NCI-H2081 (cell line): ENCODE measurements at places on chromosomes 5 and 9.

DNA sequence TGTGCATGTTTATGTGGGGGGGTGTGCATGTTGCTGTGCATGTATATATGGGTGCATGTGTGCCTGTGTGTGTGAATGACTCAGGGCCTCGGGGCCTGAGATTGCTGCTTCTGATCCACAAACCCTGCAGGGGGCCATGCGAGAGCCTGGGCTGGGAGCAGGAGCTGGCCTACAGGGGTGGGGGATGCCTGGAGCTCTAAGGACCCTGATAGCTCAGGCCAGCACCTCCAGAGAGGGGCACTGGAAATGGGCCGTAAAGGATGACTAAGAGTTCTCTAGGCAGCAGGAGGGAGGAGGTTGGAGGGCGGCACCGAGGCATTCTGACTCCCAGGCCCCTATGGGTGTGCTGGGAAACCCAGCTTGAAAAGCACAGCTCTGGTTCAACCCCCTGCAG, 6.9 kb upstream of the UBAC1 start:
- no peak for DNase-seq

GRCh38 chr9:119094086-119094485, 275.1 kb downstream of the BRINP1 start:
- no peak for DNase-seq

DNA sequence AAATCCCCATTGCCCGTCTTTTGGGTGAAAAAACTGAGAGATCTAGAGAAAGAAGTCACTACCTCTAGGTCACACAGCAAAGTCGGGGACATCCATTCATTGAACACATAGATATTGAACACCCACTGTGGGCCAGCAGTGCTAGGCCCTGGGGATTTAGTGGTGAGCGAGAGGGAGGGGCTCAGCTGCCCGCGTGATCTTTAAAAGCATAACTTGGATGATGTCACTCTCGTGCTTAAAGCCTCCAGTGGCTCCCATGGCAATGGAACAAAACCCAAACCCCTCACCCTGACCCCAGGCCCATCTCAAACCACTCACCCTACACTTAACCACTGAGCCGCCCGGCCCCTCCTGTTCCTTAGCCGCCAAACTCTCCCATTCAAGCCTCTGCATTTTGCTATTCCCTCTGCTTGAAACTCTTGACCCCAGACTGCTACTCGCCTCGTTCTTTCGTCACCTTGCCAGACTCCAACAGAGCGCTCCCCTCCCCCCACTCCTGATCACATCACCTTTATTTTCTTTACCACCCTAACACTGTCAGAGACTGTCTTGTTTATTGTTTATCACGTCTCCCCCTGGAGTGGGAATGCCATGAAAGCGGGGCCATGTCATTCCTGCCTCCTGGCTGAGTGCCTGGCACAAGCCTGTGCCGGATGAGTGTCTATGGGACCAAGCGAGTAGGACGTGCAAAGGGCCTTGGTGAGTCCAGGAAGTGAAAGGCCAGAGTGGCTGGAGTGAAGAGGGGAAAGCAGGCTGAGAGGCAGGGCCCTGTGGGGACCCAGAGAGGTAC, 710 bp upstream of the PIP5KL1 start:
- no peak for DNase-seq

DNA sequence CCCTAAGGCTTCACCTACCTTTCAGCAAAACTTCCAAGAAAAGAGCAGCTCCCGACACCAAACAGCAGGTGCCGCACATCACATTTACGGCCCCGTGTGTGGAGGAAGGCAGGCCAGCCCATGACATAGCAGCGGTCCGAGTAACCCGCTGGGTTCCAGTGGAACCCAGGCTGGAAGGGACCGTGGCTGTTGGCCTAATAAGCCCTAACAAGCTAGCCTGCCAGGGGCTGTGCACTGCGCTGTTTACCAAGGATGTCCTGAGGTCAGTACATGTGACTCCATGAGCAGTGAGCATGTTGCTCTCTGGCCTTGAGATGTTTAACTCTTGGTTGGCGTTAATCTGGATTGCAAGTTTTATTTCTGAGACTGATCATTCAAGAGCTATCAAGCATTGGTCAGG, 131.5 kb downstream of the FSTL4 start:
- DNase-seq, result no peak

- no peak for DNase-seq
Observed at GRCh38 chr9:107784235-107784958, 294.8 kb upstream of the KLF4 start.

GRCh38 chr5:73668017-73668416, 42.0 kb downstream of the ARHGEF28 start:
- DNase-seq, result no peak

GRCh38 chr9:105373723-105374122, 74.1 kb upstream of the FSD1L start:
- no peak for DNase-seq

DNA sequence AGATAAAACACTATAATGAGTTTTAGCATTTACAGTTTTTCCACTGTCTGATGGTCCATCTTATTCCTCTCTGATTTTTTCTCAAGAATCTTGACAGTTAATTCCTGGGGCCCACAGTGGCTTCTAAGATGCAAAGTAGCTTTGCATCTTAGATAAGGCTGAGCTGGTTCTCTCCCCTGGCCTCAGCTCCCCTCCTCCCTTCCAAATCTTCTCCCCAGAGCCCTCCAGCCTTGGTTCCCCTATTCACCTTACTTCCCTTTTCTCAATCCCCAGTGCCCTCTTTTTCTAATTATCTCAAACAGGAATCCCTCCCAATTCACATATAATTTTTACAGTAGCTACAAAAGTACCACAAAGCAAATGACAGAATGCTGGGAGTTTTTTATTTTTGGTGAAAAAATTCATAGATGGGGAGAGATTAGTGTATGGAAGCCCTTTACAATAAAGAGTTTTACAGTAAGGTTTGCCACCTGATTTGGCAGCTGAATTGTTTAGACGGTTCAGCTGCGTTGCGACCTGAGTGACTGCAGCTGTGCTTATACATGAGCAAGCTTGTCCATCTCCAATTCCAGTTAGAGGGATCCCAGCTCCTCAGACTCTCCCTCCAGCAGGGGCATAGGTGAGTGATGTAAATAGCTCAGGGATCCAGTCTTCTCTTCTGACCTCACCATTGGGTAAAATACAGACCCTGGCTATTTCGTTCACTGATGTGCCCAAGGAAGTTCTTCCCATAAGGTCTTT, 51.4 kb upstream of the CKMT2 start:
- no peak for DNase-seq
